ENCODE measurements at places on chromosomes 11 and 22. TPM values are rescaled to one million over a fixed set of nuclear protein-coding genes. Genes with fewer than 3 reads are reported as not detected.
A peak's percentile ranks its signal among the peaks of the same experiment; 100 is the strongest.

DNA sequence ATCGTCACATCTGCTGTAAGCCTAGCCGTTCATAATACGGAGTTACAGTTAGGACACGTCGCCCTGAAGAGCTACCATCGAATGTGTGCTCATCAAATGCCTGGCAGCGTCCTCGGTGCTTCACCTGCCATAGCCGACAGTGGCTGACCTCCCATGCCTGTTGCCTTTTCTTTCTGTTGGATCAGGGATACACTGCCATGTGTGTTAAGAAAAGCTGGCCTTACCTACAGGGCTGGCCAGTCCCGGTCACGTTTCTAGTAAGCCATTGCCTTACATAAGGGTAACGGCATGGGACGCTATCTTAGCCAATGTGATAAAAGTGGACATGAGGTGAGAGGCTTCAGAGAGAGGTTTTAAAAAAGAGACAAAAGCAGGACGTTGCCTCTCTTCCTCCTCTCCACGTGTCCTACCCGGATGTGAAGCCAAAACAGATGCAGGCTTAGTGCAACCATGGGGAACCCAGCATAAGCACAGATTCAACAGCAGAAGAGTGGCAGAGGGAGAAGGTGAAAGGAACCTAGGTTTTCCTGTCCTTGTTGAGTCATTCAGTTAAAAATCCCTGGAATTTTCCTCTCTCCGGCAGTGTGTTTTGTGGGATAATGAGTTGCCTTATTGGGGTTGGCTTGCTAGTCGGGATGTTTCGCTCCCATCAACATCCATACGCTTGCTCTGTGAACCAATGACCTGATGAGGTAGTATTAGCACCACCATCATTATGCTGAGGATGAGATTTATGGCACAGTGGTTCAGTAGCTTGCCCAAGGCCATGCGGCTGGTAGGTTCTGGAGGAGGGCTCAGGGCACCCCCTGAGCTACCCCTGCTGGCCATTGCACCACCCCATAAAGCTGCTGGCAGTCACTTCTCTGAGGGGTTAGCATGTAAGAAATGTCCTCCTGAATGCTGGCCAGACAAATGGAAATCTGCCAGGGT lies 67.4 kb upstream of the B3GAT1 start:
- no peak for DNase-seq

DNA sequence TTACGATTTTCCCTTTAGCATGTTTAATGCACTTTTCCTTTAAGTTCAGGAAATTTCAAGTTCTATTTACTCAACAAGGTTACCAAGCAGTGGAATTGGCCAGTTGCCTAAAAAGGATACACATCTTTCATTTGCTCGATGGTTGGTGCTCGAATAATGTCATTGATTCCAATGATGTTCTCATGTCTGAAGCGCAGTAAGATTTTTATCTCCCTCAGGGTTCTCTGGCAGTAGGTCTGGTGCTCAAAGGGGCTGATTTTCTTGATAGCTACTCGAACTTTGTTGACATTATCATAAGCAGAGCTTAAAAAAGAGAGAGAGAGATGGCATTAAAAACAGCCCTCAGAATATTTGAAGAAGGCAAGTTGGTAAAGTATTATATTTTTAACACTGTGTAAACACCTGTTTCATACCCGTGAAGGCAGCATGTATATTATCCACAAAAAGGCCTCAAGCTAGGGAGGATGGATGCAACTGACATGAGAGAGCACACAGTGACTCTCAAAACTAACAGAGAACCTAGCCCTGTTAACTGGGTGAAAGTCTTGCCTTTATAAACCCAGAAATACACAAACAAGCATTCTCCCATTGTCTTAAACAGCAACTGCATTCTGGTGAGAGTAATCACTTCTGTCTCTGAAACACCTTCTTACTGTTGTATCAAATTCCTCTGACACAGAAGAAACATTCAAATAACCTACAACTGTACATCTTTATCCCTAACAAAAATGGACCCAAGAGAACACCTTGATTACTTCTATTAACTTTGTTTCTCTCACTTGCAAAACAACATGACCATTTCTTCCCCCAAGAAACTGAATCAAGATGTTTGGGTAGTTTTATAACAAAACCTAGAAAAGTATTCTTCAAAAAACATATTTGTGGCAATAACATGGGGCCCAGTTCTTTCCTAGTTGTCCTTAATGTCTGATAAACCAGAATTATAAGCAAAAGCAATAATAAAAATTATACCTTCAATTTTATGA lies 59.6 kb downstream of the MAPK1 start:
- no peak for DNase-seq

GRCh38 chr22:37740455-37741311 lies 43.8 kb downstream of the TRIOBP start:
- peak; percentile 69 for DNase-seq

DNA sequence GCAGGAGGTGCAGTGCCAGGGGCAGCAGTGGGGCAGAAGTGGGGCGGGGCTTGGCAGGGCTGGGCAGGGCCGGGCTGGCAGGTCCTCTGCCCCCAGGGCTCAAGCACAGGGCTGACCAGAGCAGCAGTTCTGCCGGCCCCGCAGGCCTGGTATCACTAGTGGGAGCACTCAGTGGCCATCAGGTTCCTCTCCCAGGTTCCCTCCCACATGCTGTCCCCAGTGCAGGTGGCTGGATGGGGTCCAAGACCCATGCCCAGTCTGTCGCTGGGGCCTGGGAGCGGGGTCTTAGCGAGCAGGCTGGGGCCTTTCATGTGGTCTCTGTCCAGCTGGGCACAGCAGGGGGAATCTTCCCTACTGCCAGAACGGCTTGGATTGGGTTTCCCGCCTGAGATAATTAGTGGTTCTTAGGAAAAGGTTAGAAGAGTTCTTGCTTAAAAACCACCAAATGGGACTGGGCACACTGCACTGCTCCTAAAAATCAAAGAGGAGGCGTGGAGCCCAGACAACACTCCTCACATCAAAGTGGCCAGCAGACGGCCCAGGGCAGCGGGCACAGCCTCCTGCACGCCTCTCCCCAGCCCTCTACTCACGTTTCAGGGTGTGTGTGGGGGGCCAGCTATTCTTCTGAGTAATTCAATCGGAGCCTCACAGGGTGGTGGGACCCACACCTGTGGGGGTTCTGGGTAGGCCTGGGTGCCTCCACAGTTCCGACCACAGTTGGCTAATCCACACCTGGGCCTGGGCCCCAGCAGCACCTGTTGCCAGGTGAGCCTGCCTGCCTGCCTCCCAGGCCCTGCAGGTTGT lies 45.6 kb downstream of the TPCN2 start:
- DNase-seq, result no peak

GRCh38 chr11:116217006-116217405 lies 555.8 kb downstream of the BUD13 start:
- no peak for DNase-seq

DNA sequence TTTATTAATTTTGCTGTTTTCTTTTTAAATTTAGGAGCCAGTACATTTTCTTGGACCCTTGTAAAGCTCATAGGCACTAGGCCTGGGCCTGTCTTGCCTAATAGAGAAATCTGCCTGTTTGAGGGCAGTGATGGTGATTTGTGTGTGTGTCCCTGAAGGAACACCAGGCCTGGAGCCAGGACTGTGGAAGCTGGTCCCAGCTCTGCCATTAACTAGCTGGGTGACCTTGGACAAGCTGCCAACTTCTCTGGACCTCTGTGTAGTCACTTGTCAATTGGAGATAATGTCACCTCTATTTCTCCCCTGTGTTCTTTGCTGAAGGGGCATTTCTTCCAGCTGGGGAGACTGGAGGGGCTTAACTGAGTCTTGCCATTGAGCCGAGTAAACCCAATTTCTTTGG lies 16.0 kb upstream of the FTH1 start:
- DNase-seq, result no peak

OR10A2 gene
- not detected for total RNA-seq

- no peak for DNase-seq
Measured at GRCh38 chr11:45037434-45038005, 86.8 kb upstream of the TP53I11 start.

- DNase-seq, result no peak
Measured at GRCh38 chr11:123483058-123483457, 53.0 kb downstream of the GRAMD1B start.

- no peak for DNase-seq
Measured at GRCh38 chr11:118007040-118007439, 20.8 kb downstream of the IL10RA start.

GRCh38 chr11:103845331-103845730 lies 191.1 kb upstream of the DDI1 start:
- DNase-seq, result no peak

DNA sequence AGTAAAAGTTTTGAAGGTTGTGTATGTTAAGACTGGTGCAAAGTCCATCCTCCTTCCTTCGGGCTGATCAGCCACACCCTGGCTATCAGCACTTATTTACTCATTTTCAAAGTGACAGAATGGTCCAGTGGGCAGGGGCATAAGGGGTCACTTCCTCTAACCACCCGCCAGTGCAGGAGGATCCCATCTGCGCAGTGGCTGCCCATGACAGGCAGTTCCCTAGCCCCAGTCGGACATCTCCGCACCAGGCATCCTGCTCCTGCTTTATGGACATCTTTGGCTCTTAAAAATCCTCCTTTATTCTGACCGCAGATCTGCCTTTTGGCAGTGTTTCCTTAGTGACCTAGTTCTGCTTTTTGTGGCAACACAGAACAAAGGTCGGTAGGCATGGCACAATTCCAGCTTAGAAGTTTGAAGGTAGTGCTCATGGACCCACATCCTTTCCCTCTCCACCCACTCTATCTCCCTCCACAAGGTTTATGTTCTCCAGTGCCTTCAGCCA lies 55.9 kb downstream of the BMAL1 start:
- no peak for DNase-seq

OR5A1 gene
- total RNA-seq, result not detected

CHEK1 gene
- total RNA-seq, result 163 TPM

- no peak for DNase-seq
Measured at GRCh38 chr22:35952576-35952975, 76.0 kb downstream of the RBFOX2 start.

GRCh38 chr11:15580056-15580774 lies 465.5 kb downstream of the INSC start:
- DNase-seq, result no peak

DNA sequence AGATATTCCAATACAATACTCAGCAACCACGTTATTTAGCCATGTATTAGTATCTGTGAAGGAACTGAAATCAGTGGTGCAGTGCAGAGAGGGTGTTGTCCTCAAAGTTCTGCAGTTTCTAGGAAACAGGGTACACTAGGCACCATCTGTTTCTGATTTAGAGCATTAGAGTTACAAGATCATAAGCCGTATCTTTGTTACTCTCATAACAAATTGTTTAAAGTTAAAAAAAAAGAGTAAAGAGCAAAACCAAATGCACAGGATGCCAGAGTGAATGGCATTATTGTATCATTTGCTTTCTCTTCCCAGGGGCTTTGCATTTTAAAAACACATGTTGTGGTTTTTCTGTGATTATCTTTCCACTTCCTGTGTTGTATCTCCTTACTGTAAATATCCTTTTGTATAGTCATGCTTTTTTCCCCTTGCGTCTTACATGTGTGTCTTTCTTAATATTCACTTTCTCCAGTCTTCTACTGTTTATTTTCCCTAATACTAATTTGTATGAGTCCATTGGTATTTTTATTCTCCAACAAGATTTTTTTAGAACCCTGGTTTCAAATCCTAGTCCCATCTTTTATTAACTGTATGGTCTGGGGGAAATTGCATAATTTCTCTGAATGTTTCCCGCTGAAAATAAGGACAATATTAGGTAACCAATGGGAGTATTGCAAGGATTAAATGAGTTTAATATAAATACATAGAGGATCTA lies 15.2 kb upstream of the NUP160 start:
- no peak for DNase-seq

MRGPRF gene
- not detected for total RNA-seq

DMC1 gene
- 12.9 TPM for total RNA-seq

CDC45 gene
- total RNA-seq, result 110 TPM

OR52I2 gene
- not detected for total RNA-seq

DDTL gene
- not detected for total RNA-seq

GRCh38 chr22:42651134-42651533 lies 1.9 kb upstream of the CYB5R3 start:
- no peak for DNase-seq

GRM5 gene
- total RNA-seq, result not detected

DNA sequence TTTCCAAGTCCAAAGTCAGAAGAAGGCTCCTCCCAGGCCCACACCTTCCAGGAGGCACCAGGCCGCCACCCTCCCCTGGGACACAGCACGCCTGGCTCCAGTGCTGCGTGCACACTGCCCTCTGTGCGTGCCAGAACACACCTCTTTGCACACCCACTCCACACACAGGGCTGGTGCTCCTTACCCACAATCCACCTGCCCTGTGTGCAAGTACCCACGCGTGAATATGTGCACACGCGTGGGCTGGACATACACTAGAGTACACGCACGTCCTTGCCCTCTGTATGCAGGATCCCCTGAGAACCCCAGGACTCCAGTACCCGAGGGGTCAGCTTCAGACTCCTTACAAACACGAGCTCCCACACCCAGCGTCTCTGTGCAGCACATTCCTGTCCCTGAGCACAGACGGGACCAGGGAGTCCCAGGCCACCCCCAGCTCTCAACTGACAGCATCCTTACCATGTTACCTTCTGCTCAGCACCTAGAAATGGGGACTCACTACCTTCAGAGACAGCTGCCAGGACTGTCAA lies 2.8 kb downstream of the DUSP8 start:
- DNase-seq, result no peak

RFPL2 gene
- total RNA-seq, result not detected

DNA sequence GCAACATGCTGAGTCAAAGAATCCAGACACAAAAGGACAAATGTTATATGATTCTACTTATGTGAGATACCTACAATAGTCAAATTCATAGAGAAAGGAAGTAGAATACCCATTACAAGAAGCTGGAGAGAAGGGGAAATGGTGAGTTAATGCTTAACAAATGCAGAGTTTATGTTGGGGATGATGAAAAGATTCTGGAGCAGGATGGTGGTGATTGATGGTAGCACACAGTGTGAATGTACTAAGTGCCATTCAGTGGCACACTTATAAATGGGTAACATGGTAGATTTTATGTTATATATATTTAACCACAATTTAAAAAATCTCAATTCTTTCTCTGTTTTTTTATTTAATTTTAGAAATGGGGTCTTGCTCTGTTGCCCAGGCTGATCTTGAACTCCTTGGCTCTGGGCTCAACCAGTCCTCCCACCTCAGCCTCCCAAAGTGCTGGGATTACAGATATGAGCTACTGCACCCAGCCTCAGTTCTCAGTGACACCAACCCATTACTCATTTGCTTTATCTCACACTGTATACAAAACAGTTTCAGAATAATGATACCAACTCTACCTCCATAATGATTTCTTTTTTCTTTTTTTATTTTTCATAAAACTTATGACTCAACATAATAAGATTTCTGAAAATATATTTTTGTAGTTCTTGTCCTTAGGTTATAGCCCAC lies 9.6 kb upstream of the RELA start:
- no peak for DNase-seq

DNA sequence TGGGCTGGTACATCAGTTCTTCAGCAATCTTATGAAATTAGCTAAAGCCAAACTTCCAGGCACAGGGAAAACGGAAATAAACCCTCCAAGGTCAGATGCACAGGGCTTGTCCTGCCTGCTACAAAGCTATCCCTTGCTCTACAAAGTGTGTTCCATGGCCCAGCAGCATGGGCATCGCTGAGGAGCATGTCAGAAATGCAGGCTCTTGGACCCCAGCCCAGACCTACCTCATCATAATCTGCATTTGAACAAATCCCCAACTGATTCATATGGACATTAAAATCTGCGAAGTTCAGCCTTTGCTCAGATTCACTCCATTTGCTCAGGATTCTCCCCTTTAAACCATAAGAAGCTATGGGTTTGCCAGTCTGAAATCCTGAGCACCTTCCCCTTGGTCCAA lies 129.7 kb upstream of the CSNK2A3 start:
- no peak for DNase-seq

Data from activated naive CD8-positive, alpha-beta T cell treated with anti-CD3 and anti-CD28 coated beads for 36 hours (primary cell).